ENCODE measurements at places on chromosomes 11 and 22. TPM values are rescaled to one million over a fixed set of nuclear protein-coding genes. Genes with fewer than 3 reads are reported as not detected.

PRRG4 gene
- total RNA-seq: 0.30 TPM

DNA sequence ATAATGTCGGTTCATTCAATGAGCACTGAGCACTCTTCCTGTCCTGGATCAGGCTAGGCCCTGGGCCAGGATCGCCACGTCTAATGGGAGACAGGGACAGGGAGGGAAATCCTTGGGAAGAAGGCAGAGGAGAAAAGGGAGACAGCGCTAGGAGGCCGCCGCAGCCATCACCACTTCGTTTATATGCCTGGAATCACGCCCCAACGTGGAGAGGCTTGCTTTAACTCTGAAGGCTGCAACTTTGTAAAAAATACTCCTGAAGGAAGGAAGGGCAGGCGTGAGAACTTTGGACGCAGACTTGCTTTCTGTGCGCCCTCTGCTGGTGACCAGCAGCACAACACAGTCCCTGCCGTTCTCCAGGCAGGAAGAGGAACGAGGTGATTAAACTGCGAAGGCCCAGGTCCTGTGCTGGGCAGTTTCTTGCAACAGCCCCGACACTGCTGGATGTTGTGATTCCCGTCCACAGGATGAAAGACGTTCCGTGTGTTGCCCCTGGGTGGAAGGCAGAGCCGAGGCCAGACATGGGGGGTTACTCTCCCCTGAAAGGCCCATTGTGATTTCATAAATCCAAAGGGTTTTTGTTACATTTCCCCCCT, 22.1 kb downstream of the RIBC2 start:
- peak; percentile 89 for DNase-seq

CNGA4 gene
- total RNA-seq: not detected

GRCh38 chr11:18748766-18749365, 22.9 kb upstream of the IGSF22 start:
- DNase-seq: no peak

- DNase-seq: no peak
Measured at GRCh38 chr11:25899617-25900160, 432.2 kb upstream of the ANO3 start.

GRCh38 chr11:8041576-8041975, 39.4 kb upstream of the TUB start:
- DNase-seq: no peak

DNA sequence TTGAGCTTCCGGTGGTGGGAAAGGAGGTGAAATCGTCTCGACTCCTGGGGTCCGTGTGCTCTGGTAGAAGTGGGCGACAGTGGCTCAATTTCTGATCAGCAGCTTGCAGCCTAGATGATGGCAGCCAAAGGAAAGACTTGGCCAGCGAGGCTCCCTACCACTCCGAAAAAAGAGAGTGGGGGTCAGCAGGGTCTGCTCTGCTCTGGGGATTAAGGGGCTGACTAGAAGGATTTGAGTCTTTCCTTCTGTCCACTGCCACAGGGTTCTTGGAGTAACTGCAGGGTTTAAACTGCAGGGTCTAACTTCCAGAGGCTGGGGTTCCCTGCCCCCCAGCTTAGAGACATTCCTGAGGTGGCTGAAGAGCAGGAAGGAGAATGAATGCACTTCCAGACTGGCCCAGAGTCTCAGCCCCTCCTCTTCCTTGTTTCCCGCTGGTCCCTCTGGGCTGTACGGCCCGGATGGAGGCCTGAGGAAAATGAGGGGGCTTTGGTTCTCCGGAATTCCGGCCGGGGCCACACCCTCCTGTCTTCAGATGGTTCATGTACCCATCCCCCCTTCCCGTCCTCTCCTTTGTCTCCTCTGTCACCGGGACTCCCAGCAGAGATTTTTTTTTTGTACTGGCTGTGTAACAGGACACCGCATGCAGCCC, 907 bp downstream of the SERPINH1 start:
- DNase-seq: peak; percentile 50

BBOX1 gene
- not detected for total RNA-seq
